ENCODE measurements at places on chromosomes 2 and 18. TPM values are rescaled to one million over a fixed set of nuclear protein-coding genes. Genes with fewer than 3 reads are reported as not detected.

GRCh38 chr2:180690611-180691010 lies 289.8 kb upstream of the UBE2E3 start:
- no peak for DNase-seq

HDLBP gene
- total RNA-seq, result 320 TPM

- DNase-seq, result no peak
Observed at GRCh38 chr18:79616651-79617510, 62.7 kb upstream of the CTDP1 start.

TOGARAM2 gene
- total RNA-seq, result 0.57 TPM

GRCh38 chr2:235238537-235238936 lies 255.3 kb upstream of the AGAP1 start:
- DNase-seq, result no peak

DNA sequence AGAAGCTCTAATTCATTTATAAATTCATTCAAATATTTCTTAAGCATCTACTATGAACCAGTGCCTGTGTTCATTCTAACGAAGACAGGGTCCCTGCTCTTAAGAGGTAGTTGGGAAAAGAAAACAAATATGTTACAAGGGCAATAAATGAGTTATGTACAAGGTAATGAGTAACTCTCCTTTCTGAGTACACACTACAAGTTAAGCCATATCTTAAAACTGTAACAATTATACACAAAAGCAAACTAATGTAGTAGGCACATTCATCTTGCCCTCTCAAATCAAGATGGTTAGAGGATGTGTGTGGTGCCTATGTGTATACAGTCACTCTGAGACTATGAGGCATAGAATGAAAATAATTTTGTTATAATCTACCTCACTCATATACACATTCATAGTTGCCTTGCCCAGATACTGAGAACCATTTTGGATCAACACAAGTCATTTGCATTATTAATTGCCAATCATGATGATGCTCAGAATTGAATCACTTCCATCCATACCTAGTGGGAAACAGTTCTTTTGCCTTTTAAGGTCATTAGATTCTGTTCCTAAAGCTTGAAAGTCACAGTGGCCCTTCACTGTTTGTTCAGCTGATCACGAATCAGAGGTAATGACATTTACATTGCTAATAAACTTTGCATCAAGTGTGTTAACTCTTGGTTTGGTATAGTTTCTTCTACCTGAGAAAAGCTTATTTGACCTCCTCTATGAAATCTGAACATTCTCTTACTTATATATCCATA lies 283.1 kb downstream of the ZNF385B start:
- DNase-seq, result no peak

DNA sequence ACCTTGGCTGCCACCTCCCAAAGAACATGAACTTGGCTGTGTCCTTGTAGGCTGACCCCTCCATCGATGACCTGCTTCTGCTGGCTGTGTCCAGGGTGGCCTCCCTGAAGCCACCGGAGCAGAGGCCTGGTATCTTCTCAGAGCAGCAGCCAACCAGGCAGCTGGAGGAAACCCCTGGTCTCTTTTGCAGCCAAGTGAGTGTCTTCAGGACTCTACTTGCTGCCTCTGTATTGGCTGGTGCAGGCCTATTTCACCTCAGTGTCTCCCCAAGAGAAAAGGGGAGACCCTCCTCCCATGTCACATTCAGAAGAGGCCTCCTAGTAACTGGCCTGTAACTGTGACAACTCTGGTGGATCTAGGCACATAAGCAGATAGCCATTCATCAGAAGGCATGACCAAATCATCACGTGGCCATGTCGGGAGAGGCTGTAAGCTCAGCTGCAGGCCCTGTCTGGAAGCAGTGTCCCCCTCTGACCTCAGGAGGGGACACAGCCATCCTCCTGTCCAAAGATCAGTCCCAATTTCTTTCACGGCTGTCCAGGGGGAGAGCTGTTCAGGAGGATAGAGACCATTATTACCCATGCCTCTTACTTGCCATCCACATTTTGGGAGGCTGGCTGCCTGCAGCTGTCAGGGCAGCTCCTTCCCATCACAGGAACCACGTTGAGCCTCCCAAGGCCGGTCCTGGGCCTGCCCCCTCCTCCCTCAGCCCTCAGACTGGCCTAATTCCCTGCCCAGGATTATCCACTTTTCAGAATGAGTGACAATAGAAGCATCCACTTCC lies 20.9 kb upstream of the ROCK2 start:
- DNase-seq, result no peak

- no peak for DNase-seq
Observed at GRCh38 chr18:62744076-62744968, 29.0 kb downstream of the PHLPP1 start.

- no peak for DNase-seq
Observed at GRCh38 chr2:64760128-64760527, 106.4 kb upstream of the SERTAD2 start.

DNA sequence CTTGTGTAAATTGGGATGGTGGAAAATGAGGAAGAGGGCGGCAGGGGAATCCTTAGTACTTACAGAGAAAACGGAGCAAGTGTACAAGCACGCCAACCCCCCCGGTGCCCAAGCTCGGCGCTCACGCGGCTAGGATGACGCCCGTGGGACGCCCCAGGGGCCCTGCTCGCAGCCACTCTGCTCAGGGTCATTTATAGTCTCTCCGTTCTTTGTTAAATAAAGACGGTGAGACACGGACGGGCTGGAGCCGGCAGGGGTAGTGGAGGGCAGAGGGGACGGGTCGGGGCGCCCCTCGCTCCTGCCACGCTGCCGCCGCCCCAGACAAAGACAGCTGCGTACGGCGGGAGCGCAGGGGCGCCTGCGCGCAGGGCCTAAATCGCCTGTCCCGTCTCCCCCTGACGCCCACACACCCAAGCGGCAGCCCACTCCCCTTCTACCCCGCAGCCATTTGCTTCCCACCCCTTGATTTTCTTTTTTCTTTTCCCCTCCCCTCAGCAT lies 37.8 kb downstream of the PCBP1 start:
- peak; percentile 94 for DNase-seq

- DNase-seq, result no peak
Observed at GRCh38 chr18:12014521-12015415, 33.5 kb downstream of the IMPA2 start.

DNA sequence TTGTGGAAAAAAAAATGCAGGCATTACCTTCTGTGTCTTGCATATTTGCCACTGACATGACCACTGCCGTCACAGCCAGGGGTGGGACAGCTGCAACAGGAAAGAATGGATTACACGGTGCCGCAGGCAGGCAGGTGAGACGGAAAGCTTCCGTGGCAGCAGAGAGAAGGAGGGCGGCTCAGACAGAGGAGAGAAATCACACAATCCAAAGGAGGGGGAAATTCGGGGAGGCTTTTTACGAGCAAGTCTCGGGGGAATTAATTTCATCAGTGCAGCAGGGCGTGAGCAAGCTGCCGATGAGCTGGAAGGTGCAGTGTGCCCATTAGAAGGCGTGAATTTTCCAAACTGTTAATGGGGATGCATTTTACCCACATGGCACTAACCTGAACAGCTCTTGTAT lies 234.8 kb upstream of the PXDN start:
- DNase-seq, result no peak

ITGA6 gene
- total RNA-seq, result 46.5 TPM

ZNF892 gene
- 8.4 TPM for total RNA-seq

ACADL gene
- total RNA-seq, result 1.8 TPM

SERPINB11 gene
- not detected for total RNA-seq

DNA sequence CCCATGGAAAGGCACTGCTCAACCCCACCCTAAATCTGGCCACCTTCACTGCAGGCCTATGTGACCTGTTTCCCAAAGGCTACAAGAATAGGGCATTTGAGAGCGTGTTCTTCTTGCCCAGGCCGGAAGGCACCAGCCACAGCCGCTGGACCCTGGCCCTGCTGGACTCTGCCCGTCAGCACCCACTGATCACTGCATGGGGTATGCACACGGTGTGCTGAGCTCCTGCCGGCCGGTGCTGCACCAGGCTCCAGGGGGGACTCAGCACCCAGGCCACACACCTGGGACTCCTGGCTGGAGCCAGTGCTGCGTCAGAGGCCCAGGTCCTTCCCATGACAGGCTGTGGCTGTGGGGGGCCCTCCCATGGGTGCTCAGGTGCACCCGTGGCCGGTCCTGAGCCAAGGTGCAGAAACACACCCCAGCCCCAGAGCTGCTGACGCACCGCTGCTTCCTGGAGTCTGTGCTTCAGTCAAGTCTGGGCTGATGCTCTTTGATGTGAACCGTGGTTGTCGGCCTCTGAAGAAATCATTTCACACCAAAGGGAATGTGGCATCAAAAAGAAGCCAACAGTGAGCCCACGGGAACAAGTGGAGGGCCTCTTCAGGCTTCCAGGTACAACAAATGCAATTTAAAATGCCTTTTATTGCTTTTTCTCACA lies 6.5 kb downstream of the KCNG2 start:
- no peak for DNase-seq

DNA sequence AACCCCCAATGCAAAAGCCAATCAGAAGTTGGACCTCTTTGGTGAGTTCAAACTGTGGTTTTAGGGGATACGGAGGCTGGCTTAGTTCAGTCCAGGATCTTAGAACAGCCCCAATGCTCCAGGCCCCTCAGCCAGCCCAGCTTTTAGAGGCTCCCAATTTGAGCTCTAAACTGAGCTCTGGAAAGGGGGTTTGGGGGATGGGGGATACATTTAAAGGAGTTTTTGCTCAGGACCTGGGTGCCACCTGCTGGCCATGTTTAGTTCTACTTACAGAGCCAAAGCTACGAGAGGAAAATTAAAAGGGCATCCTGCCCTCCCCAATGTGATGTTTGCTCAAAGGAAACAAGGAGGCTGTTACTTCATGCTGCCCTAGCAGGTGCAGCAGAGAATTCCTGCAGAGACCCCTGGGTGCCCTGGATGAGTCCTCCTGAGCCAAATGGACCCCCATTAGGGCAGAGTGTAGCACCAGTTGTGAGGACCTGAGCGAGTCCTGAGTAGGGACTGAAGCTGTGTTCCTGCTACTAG lies 15.9 kb upstream of the TMEM214 start:
- DNase-seq, result no peak

RNF103 gene
- total RNA-seq, result 36.9 TPM

FBLN7 gene
- 1.1 TPM for total RNA-seq

DNA sequence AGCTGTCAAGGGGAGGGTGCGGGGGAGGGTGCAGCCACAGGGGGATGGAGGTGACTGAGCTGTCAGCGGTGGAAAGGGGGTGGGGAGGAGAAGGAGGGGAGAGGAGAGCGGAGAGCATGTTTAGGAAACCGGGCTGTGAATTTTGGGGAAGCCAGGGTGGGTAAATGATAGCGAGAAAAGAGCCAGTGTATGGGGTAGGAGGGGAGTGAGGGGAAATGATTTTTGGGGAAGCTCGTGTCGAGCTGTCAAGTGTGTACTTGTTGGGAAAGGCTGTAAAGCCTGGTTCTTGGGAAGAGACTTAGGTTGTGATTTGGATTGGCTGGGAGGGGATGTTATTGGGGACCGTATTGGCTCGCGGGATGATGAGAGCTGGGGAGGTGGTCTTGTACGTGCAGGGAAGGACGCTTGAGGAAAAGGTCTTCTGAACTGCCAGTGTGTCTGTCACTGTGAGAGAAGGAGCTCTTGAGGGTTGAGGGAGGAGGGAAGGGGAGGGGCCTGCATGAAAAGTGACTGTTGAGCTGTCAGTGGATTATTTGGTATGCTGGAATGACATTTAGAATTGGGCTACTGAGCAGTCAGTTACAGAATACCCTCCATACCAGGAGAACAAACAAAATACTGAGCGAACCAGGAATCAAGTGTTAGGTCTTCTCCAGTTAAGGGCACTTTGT lies 1.0 kb downstream of the UBR3 start:
- no peak for DNase-seq

HSPE1 gene
- total RNA-seq, result 93.4 TPM

DNA sequence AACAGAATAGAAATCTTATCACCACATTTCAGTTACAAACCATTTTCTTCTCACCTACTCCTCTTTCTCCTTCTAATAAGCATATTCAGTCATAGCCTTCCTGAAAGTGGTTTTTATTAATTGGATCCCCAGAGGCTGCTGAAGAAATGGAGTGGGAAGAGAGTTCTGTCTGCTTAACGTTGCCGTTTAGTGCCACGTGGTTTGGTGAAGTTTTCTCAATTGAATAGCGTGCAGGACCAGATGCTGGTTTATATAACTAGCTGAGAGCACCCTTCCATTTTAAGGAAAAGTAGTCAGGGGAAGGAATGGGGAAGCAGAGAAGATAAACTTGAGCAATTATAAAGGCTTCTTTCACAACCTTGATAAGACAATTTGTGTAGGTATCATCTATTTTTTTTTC lies 318.7 kb downstream of the PTH2R start:
- no peak for DNase-seq

- DNase-seq, result no peak
Observed at GRCh38 chr2:10382354-10383061, 65.6 kb downstream of the ODC1 start.

DNA sequence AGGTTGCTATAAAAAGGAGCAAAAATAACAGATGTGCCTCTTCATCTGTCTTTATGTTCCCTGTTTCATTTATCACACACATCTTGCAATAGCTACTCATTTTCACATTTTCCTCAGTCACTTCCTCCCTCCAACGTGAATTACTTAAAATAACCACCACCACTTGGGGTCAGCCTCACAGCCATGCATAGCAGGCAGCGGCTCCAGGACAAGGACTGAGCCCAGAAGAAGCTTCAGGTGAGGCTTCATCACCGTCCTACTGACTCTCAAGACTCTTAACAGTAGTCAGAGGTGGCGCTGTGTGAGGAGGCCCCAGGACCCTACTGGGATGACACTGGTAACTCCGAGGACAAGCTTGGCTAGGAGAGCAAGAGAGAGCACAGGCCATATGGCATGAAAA lies 15.5 kb upstream of the ST8SIA5 start:
- no peak for DNase-seq

GRCh38 chr18:8045884-8046281 lies 478.8 kb downstream of the PTPRM start:
- DNase-seq, result no peak

DNA sequence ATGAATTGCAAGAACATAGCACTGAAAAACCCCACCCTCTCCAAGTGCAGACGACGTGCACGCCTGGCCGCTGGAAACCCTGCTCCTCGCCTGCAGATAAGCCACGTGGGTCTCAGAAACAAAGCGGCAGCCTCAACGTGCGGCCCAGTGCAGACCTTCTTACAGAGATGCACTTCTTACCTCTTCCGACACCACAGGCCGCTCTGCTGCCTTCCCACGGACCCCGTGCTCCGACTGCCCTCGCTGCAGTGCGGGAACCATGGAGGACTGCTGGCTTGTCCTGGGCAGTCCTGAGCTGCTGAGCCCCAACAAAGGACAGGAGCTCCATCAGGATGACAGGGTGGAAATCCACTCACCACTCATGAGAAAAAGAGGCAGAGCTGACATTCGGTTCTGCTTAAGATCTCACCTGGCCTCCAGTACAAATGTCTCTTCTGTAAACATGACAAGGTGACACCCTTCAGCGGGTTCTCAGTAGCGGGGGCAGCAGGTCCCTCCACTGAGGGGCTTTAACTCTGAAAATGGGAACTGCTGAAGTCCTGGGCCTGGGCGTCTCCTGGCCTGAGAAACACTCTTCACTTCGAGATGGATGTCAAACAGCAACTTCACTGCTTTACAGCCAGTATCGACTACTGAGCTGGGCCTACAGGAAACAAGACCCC lies 6.2 kb downstream of the COPS9 start:
- DNase-seq, result no peak

- no peak for DNase-seq
Observed at GRCh38 chr2:67712484-67712883, 315.4 kb downstream of the ETAA1 start.

GRCh38 chr2:14661163-14661562 lies 28.6 kb downstream of the LRATD1 start:
- no peak for DNase-seq

RTKN gene
- total RNA-seq, result 14.1 TPM
